ENCODE measurements at places on chromosomes 7 and 10.

DNA sequence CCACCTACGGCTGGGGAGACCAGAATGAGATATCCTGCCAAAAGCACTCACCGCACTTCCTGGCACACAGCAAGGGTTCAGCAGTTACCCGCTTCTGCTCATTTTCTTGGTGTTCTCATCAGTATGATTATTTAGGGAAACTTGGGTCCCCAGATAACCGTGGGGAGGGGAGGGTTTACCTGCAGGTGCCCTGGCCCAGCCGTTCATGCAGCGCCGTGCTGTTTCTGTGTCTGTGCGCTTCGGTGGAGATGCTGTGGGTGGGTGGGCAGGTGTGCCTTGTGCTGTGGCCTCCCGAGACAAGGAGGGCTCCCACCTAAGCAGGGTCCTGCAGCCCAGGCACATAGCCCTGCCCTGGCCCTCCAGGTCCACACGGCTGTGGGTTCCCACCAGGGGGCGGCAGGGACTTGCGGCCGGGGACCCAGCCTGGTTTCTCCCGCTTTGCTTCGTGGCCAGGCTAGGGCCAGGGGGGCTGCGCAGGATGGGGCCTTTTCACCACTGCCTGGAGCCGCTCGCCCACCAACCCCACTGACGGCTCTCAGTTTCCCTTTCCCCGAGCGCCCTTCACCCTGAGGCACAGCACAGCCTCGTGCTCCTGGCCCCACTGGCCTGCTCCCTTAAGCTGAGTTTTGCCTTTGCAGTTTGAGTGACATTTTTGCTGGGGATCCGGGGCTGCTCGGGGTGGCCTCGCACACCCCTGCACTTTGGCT is 78.5 kb downstream of the LHPP start:
- DNase-seq, result no peak

- no peak for DNase-seq
Measured at GRCh38 chr10:107553470-107553869, 389.0 kb upstream of the SORCS1 start.

GRCh38 chr7:24717694-24718320 is 39.5 kb downstream of the GSDME start:
- DNase-seq, result no peak

GRCh38 chr7:125459038-125459437 is 529.4 kb upstream of the POT1 start:
- no peak for DNase-seq

DNA sequence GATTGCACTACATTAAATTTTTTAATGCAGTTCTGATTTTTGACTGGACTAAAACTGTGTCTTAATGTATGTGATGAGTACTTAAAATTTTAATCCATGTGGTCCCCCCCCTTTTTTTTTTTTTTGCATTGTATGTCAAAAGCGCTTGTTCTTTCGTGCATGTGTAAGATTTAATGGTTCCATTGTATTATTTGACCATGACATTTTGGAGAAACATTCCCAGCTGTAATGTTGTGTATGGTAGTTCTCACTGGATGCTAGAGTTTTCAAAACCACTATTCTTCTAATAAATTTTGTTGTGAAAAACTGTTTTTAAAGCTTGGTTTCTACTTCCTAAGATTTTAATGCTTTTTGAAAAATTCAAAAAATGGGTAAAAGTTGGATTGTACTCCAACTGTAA is 132.0 kb downstream of the LCOR start:
- no peak for DNase-seq

DNA sequence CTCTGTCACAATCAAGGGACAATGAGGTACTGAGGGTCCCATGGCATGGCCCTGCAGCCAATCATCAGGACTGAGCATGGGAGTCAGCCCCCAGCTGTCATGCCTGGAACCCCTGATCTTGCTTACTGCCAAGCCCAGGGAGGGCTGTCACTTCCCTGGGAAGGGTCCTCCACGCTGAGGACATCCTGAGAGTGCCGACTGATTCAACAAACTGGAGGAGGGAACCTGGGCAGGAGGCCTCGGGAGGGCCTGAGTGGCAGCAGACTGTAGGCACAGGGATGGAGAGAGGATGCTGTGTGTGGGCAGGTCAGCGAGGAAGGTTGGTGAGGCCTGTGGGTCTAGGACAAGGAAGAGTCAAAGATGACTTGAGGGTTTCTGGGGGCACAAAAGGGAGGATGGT is 154.3 kb downstream of the ZNF248 start:
- no peak for DNase-seq

- DNase-seq, result no peak
Measured at GRCh38 chr10:24223953-24224352, 15.0 kb downstream of the KIAA1217 start.

GRCh38 chr7:143992670-143993069 is 7.5 kb upstream of the OR6B1 start:
- no peak for DNase-seq

DNA sequence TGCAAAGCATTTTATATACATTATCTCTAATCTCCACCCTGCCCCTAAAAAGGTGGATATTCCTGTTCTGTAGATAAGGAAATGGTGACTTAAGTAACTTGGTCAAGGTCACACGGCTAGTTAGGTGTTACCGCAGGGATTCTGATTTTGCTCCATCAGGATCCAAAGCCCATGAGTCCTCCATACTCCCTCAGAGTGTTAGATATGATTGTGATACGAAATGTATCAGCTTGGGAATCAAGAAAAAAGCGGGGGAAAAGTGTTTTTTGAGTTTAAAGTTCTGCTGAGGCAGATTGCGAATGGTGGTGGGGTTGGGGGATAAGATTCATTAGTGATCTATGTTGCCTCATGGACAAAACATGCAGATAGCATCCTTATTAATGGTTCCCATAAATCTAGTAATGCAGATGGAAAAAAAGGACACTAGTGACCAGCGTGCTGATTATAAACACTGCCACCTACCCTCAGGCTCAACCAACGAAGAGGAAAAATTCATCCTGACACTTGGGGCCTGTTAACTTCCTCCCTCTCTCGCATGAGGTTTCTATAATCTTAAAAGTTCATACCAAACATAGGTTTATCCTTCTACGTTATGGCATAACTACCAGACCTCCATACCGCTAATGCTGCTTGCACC is 2.3 kb downstream of the ICA1 start:
- no peak for DNase-seq

DNA sequence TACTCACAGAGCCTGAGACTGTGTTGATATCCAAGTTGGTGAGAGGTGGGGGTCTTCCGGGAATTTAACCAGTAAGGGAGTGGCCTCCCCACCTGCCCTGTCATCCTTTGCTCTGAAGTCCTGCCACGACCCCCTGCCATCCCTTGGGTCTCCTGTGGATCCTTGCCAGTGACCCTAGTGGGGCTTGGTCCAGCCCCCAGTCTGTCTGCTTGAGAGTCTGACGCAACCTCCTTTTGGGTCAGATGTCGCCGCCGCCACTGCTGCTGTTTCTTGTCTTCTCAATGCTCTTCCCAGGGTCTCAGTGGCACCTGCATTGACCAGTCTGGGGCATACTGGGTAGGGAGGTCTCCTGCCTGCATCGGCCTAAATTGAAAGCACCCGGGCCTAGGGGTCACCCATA is 28.8 kb downstream of the PAX2 start:
- no peak for DNase-seq

DNA sequence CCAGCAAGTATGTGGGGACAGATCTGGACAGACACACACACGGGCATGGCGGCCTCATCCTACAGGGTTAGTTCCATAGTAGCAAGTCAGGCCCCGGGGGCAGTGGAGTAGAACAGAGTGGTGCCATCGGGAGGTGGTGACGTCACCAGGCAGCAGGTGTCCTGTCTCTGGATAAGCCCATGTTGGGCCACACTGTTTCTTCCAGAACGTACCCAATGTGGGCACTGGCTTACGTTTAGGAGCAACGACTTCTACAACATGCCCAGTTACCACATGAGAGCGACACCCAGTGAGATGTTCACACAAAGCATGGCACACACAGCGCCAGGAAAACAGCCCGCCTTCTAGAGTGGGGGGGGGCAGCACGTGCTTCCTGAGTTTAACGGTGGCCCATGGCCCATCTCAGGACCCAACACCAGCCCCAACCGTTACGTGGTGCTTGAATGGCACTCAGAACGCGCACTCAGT is 67.8 kb downstream of the CTBP2 start:
- DNase-seq, result no peak

DNA sequence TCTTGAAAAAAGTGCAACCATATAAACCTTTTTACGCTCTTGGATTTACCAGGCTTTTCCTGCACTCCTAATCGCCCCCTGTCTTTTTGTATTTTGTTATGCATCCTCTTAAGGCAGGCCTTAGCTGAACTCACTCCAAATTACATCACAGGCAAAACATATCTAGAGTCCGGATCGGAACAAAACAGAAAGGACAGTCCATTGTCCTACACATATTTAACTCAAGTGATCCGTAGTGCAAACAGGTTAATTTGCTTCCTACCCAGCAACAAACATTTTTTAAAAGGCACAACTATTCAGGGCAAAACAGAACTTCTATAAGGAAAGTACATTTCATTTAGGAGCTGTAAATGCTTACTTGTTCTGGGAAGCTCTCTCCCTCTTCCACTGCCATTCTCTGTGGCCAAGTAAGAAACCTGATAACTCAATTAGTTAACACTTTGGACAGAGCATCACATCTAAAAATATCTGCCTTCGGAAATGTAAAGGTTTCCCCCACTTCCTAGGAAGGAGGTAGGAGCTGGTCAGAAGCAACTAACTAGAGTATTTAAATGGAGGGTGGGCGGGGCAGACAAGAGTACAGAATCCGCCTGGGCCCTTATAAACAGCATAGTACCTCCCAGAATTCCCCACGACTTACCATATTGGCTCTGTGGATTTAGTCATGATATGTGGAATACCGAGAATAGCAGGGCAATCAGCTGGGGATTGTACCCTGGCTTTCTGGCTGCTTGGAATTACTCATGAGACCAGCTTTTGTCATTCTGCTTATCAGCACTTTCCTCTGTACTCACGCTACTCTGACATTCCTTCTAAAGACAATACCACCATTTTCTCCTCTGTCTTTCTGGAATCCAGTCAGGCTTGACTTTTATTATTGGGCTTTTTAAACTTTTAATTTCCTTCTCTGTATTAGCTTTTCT is 89.5 kb downstream of the ANK3 start:
- no peak for DNase-seq

DNA sequence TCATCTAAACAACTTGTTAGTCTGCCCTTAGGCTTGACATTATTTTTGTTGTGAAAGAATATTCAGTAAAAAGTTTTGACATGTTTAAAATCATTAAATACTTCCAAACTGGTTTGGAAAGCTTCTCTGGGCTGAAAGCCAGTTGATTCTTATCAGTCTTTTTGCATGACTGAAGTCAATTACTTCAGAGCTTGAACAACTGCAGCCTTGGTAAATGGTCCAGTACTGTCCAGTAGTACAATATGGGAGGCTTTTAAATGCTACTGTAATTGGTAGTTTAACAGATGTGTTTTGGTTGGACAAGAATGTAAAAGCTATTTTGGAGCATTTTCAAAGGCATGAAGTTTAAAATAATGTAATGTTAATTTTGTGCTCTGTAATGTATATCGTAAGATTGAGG is 103.4 kb downstream of the SDK1 start:
- DNase-seq, result no peak

GRCh38 chr7:112021379-112022044 is 184.7 kb downstream of the DOCK4 start:
- no peak for DNase-seq

- no peak for DNase-seq
Measured at GRCh38 chr7:35831208-35831607, 30.4 kb downstream of the SEPTIN7 start.

DNA sequence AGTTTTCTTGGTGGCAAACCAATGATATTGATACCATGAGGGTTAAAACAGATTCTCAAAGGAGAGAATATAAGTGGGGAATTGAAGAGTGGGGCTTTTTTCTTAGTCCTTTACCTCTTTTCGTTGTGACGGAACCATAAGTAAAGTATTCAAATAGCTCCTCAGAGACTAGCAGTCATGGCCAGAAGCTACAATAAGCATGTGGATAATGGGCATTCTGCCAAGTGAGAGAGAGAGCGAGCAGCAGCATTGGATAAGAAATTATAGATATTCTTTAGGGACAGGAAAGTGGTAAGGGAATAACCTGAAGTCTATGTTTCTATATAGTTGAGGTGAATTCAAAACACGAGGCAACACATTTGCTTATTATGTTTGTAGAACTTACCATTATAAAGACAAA is 235.1 kb downstream of the SEMA3E start:
- no peak for DNase-seq

Measured in Panc1 (cell line).